ENCODE measurements at places on chromosomes 4 and X.

DNA sequence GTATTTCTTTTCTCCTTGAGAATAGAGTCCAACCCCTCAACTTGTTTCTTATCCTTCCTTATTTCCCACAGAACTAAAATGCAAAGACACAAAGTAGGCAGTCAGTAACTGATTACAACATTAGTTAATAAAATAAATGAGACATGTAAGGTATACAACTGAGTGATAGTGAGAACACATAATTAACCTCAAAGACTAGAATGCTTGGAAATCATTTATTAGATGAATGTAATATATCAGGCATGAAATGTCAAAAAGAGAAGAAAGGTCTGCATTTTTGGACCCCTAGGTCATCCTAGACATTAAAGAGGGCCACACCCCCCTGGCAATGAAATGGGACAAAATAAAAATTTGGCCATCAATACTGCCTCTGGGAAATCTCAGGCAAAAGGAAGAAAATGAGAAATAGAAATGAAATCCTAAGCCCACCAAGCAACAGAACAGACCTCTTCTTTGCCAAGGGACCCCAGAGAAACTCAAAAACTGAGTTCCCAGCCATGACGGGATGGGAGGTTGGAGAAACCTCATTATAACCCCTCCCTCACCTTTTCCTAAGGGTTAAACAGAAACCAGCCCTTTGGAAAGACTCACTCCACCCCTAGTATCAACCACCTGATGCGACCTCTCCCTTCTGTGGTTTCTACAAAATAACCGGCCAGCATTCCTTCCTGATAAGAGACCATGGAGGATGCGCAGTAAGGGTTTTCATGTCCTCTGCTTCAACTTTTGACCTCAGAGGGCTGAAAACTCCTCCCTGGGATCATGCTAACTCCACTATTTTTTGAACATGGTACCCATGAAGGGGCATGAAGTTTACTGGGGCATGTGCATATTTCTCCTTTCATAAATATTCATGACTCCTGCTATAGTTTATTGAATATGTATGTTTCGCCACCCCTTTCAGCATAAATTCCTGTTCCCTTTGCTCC is 90.0 kb upstream of the EXOC1L start:
- DNase-seq, result no peak

GRCh38 chr4:110020646-110021443 is 108.2 kb downstream of the EGF start:
- no peak for DNase-seq

GRCh38 chrX:54076903-54077302 is 32.6 kb upstream of the PHF8 start:
- DNase-seq, result no peak

DNA sequence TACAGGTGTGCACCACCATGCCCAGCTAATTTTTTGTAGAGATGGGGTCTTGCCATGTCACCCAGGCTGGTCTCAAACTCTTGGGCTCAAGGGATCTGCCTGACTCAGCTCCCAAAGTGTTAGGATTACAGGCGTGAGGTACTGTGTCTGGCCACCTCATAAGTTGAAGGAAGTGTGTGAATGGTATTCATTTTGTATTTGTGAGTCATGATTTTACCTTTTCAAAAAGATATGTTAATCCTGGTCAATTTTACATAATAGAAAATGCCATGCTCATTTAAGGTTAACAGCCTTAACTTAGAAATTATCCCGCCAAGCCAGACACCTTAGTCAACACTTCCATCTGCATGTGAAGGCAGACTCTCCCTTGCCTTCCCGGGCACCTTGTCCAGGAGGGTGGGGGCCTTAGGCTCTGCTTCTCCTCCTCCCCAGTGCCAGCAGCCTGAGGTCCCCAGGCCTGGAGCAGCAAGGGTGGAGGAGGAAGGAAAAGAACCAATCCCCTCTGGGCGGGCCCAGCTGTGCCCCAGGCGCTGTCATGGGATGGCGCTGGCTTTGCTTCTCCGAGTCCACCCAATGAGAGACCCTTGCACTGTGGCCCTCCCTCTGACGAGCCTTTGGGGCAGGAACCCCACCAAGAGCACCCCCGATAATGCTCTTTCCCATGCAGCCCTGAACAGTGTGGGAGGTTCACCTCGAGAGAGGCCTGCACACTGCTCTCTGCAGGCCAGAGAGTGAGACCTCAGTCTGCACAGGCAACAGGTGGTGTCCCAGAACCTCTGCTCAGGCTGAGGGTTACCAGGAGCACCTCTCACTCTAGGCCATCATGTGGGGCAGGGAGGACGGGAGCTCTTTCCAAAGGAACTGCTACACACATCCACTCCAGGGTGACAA is 37.3 kb downstream of the RNF212 start:
- DNase-seq, result no peak

GRCh38 chr4:151251603-151252304 is 25.2 kb upstream of the PRSS48 start:
- DNase-seq, result no peak

DNA sequence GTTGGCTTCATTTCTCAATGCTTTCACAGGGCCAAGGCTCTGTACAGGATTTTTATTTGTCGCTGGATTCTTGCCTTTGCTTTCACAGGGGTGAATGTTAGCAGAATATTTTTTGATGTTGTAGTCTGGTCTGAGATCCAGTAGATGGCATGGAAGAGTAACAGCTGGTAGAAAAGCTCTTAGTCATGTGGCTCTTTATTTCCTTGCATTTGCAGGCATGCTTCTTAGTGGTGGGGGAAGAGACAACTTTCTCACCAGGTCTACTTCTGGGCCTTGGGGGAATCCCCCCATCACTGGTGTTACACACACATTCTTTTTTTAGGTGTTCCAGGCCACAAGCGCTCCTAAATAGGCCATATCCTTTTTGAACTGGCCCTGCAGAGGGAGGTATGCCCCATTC is 58.2 kb upstream of the DKK2 start:
- no peak for DNase-seq

DNA sequence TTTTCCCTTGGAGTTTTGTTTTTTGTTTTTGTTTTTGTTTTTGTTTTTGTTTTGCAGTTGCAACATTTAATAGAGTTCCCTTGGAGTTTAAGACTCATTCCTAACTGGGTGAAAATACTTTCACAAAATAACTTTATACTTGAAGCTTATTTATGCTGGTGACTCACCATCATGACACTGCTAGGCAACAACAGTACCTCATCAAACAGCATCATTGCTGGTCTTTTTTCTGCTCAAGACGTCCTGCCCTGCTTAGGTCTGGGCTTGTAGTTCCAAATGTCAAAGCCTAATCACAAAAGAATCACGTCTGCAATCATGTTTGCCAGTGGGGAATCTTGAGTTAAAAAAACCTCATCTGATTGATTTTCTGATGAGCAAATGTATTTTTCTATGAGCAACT is 105.7 kb upstream of the PRPS2 start:
- no peak for DNase-seq

GRCh38 chr4:155789391-155789790 is 30.6 kb downstream of the GUCY1B1 start:
- DNase-seq, result no peak

GRCh38 chrX:12403474-12404082 is 265.3 kb downstream of the FRMPD4 start:
- DNase-seq, result no peak

GRCh38 chr4:181520790-181521189 is 722.4 kb upstream of the TENM3 start:
- no peak for DNase-seq

- DNase-seq, result no peak
Measured at GRCh38 chr4:37279894-37280592, 35.5 kb downstream of the NWD2 start.

DNA sequence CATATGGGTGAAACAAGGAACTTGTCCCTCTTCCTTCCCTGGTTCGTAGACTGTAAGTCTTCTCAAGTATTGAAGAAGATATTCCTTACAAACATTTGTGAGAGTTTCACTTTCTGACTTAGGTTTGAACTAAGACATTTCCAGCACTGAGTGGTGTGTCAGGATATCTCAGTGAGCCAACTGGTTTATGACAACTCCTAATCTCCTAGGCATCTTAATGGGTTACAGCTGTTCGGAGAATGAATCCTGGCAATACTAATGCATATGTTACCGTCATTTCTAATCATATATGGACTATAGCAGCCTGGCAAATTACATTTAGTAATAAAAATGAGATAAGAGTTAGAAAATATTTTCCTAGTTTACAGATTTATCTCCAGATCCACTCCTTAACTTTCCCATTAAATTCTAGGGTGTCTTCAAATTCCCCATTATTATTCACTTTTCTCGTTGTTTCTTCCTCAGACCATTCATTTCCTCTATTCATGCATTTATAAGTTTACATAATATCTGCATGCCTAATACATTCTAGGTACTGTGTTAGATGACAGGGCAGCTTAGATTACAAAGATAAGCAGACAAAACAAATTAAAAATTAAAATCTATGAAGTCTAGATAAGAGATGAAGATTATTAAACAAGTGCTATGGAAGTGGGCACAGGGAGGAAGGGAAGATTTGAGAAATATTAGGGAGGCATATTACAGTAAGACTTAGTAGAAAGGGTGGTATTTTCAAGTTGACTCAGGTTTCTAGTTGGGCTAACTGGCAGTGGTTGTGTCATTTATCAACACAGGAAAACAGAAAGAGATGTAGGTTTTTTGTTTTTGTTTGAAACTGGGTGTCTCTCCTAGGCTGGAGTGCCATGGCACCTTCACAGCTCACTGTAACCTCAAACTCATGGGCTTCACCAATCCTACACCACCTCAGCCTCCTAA is 173.9 kb downstream of the WDFY3 start:
- no peak for DNase-seq

DNA sequence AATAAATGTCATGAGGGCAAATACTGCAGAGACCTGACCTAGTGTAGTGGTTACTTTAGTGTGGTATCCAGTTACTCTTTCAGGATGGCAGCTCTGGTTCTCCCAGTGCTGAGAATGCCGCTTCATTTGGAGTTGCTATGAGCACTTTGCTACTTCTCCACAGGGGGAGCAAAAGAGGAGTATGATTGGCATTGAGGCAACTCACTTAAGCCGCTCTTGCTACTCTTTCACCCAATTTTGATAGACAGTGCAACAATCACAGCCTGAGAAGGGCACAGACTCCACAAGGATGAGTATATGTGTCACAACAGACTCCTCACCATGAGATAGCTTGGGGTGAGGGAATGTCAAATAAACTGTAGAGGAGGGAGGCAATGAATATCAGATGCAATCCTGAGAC is 81.2 kb downstream of the NPY1R start:
- no peak for DNase-seq

DNA sequence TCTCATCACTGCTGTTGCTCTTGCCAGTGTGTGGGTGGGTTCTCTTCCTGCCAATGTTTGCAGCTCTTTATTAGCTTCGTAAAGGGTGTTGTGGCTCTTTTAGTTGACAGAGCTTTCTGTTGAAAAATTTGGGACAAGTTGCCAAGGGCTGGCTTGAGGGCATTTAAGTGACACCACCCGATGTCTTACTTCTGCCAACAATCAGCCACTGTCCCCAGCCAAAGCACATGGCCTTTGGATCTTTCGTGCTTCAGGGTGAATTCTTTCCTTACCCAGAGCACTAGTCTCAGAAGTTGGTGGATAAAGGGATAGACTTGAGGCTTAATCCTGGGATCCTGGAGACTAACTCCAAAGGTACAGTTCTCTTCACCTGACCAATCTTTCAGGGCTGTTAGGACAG is 113.6 kb downstream of the SOX3 start:
- no peak for DNase-seq

DNA sequence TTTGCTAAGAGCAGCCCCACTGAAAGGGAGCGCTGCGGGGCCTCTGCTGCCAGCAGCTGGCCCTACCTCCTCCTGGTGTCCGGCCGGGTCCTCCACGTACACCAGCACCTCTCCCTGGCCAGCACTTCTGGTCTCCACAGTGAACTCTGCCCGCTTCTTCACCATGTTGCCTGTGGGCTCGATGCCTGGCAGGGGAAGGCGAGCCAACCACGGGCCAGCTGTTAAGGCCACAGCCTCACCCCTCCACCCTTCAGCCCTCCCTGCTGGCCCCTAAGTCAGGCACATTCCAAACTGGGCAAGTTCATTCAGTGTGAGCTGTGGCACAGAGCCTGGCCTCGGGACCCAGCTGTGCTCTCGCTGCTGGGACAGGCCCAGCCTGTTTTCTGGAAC is 7.8 kb downstream of the FLNA start:
- no peak for DNase-seq

DNA sequence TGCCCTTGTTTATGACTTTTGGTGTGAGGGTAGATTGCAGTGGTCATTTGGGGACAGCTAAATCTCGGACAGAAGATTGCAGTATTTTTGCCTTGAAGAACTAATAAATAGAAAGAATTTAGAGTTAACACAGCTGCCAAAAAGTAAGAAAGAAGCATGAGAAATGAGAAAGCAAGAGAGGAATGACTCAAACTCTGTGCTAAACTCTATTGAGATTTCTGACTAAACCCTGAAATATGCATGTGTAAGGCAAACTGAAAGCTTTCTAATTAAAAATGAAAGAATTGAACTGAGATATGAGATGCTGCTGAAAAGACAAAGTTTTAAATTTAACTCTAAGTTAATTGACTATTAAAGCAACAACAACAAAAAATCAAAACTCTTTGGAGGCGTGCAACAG is 791.3 kb downstream of the RAB28 start:
- no peak for DNase-seq

DNA sequence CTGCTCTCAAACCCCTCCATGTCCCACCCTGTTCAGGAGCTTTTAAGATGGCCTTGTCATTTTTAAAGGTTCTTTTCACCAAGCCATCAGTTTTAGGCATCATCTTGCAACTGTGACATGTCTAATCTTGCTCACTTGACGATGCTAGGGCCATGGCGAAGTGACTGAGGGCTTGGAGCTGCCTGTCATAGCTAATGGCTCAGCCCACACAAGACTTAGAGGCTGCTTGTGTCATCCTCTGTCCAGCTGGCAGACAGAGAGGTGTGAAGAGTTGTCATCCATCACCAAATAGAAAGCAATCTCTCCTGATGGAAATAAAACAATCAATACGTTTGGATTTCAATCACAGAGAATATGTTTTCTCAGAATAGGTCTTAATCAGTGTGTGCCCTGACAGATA is 194.9 kb downstream of the HS6ST2 start:
- DNase-seq, result no peak

DNA sequence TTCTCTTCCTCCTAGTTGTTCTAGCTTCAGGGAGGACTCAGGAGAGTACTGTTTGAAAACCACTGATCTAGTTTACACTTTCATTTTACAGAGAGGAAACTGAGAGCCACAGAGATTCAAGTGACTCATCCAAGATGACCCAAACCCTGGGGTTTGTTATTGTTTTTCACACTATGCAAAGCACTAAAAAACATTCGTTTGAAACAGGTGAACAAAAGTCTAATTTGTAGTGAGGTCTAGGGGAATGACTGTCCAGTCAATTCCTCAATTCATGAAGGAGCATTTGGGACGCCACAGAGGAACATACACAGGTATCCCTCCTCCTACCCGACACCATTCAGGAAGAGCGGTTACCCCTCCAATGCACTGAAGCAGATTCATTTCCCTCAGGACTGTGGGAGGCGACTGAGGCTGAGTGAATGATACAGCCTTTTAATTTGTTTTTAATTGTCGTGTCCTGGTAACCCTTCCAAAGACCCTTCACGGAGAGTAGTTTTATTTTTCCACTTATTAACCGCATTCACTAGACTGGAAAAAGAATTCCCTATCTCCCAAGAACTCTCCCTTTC is 30.3 kb downstream of the TLR10 start:
- DNase-seq, result no peak

All from G401 (cell line).